ENCODE measurements at places on chromosomes 5 and 9. TPM values are rescaled to one million over a fixed set of nuclear protein-coding genes. Genes with fewer than 3 reads are reported as not detected.
A peak's percentile ranks its signal among the peaks of the same experiment; 100 is the strongest.

DENND1A gene
- 23.2 TPM for total RNA-seq

- no peak overlapping the region for H3K4me3 ChIP-seq
- no peaks in the 10 kb centered on the region for H3K36me3 ChIP-seq
- H3K4me1 ChIP-seq, result no peaks in the 10 kb centered on the region
- no peak overlapping the region for H3K27ac ChIP-seq
- DNase-seq, result no peak
- H3K27me3 ChIP-seq, result no peaks in the 10 kb centered on the region
Measured at GRCh38 chr9:36284226-36284625, 26.0 kb upstream of the GNE start.

DNA sequence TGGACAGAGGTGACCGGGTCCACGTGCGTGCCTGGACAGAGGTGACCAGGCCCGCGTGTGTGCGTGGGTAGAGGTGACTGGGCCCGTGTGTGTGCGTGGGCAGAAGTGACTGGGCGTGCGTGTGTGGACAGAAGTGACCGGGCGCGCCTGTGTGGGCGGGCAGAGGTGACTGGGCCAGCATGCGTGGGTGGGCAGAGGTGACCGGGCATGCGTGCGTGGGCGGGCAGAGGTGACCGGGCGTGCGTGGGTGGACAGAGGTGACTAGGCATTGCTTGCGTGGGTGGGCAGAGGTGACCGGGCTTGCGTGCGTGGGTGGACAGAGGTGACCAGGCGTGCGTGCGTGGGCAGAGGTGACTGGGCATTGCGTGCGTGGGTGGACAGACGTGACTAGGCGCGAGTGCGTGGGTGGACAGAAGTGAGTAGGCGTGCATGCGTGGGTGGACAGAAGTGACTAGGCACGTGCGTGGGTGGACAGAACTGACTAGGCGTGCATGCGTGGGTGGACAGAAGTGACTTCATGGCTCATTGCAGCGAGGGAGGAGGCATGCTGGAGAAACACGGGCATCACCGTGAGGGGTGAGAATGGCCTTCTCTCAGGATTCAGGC is 254.1 kb upstream of the IRX4 start:
- no peaks in the 10 kb centered on the region for H3K4me1 ChIP-seq
- no peaks in the 10 kb centered on the region for H3K36me3 ChIP-seq
- no peak for DNase-seq
- no peaks in the 10 kb centered on the region for H3K27me3 ChIP-seq

- DNase-seq, result no peak
- no peaks in the 10 kb centered on the region for H3K36me3 ChIP-seq
- no peak overlapping the region for H3K4me3 ChIP-seq
- peaks cover 3% of the 10 kb centered on the region for H3K4me1 ChIP-seq
- H3K27me3 ChIP-seq, result no peaks in the 10 kb centered on the region
Measured at GRCh38 chr5:116773926-116774325, 199.3 kb upstream of the SEMA6A start.

GRCh38 chr9:134554373-134555093 is 87.1 kb upstream of the COL5A1 start:
- peaks cover 18% of the 10 kb centered on the region for H3K4me1 ChIP-seq
- no peak overlapping the region for H3K4me3 ChIP-seq
- DNase-seq, result no peak
- peaks cover 58% of the 10 kb centered on the region for H3K27me3 ChIP-seq

DNA sequence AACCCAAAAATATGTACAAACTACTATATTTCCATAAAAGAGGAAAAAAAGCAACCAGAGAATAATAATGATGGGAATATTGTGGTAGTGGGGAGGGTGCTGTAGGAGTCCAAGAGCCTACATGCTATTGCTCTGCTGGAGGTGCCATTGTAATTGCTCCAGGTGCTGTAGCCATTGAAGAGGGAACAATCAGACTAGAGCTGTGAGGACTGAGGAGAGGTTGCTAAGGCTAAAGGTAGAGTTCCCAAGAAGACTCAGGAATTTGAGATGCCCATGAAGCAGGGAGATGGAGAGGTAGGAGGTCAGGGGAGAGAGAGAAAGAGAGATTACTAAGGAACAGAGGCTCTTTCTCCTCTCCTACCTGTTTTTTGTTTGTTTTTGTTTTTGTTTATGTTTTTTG is 394.0 kb downstream of the DMRTA1 start:
- no peaks in the 10 kb centered on the region for H3K36me3 ChIP-seq
- no peaks in the 10 kb centered on the region for H3K27me3 ChIP-seq
- no peak for DNase-seq
- H3K4me1 ChIP-seq, result no peaks in the 10 kb centered on the region
- H3K27ac ChIP-seq, result no peak overlapping the region

DNA sequence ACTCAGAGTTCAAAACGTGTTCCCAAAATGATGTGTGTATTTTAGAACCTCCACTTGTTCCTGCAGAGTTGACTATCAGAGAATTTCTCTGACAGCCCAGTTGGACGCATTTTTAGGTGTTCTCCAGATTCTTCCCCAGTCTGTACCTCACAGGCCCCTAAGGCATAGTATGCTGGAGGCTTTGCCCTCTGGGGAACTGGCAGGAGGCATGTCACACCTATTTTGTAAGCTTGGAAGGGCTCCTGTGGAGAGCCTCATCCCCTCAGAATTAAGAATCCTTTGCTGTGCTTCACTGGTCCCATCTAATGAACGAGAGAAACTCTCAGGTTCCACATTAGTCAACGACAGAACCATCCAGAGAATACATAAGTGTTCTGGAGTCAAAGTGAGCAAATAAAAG is 144.1 kb upstream of the SLC30A5 start:
- H3K27ac ChIP-seq, result no peak overlapping the region
- no peak for DNase-seq
- H3K4me3 ChIP-seq, result no peak overlapping the region
- peaks cover 4% of the 10 kb centered on the region for H3K4me1 ChIP-seq
- no peaks in the 10 kb centered on the region for H3K27me3 ChIP-seq

SPATA31D3 gene
- not detected for total RNA-seq

MVB12B gene
- 25.3 TPM for total RNA-seq

ZNF484 gene
- total RNA-seq, result 9.3 TPM

DNA sequence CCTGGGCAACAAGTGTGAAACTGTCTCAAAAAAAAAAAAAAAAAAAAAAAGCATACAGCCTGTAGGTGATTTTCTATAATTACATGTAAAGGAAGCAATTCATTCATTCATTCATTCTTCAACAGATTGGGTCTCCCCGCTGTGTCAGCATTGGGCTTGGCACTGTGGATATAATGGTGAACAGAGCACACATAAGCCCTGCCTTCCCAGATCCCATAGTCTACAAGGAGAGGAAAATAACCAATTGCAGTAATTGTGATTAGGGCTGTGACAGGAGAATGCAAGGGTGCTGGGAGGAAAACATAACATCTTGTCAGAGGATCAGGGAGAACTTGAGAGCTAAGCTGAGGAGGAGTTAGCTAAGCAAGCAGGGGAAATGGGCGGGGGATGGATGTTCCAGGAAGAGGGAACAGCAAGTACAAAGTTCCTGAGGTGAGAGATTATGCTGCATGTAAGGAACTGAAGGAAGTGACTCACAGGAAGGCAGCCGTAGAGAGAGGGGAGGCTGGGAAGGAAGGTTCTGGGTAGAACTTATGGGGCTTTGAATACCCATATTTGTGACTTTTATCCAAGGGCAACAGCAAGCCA is 24.0 kb upstream of the KLF9 start:
- H3K4me1 ChIP-seq, result peaks cover 51% of the 10 kb centered on the region
- H3K36me3 ChIP-seq, result no peaks in the 10 kb centered on the region
- H3K27me3 ChIP-seq, result no peaks in the 10 kb centered on the region
- no peak for DNase-seq
- H3K4me3 ChIP-seq, result no peak overlapping the region

GRCh38 chr9:136051453-136051836 is 43.6 kb downstream of the NACC2 start:
- peak overlapping the region; percentile 55 for H3K4me3 ChIP-seq
- no peak for DNase-seq
- peaks cover 21% of the 10 kb centered on the region for H3K27me3 ChIP-seq
- peaks cover 95% of the 10 kb centered on the region for H3K4me1 ChIP-seq
- H3K36me3 ChIP-seq, result peaks cover 37% of the 10 kb centered on the region

DNA sequence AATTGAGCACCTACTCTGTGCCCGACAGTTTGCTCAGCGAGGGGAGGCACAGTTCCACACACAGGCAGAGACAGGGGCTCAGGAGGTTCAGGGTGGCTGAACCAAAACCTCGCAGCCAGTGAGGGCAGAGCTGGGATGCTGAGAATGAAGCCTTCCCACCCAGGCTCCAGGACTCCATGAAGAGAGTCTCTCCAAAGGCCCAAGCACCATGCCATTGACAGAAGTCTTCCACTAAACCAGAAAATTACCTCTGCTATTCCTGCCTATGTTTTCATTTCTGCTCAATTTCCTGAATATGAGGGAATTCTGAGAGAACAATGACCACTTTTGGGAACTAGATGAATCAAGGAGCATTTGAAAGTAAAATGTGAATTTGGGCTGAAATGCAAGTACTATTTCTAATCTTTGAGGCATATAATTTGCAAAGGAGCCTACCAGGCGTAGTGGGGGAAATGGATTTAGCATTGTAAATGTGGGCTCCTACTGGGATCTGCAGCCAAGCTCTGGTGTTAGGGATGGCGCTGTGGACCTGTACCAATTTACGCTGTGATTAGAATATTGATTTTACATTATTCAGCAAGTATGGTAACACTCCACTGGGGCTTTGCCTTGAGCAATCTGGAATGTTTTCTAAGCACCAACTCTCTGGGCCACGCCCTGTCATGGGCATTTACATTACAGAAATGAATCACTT is 91.9 kb downstream of the DRD1 start:
- H3K27me3 ChIP-seq, result peaks cover 19% of the 10 kb centered on the region
- DNase-seq, result no peak
- H3K4me1 ChIP-seq, result no peaks in the 10 kb centered on the region
- H3K27ac ChIP-seq, result no peak overlapping the region
- H3K36me3 ChIP-seq, result no peaks in the 10 kb centered on the region
- H3K4me3 ChIP-seq, result no peak overlapping the region

- peaks cover 12% of the 10 kb centered on the region for H3K4me1 ChIP-seq
- H3K4me3 ChIP-seq, result no peak overlapping the region
- peak overlapping the region; percentile 60 for H3K27ac ChIP-seq
- no peak for DNase-seq
Measured at GRCh38 chr5:148912714-148913398, 86.4 kb downstream of the ADRB2 start.

ZDHHC11 gene
- 14.6 TPM for total RNA-seq

DNA sequence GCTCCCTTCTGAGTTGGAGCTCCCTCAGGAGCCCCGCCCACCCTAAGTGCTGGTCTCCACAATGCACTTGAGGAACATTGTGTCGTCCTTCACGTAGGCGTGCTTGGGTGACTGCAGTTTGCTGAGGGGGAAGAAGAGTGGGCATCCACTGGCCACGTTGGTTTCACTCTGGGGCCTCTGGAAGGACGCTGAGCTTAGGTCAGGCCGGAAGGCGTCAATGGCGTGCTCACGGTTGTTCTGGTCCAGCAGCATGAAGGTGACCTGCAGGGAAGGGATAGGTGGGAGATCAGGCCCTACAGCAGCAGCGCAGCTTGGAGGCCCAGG is 21.7 kb downstream of the TRAF1 start:
- H3K27me3 ChIP-seq, result no peaks in the 10 kb centered on the region

DNA sequence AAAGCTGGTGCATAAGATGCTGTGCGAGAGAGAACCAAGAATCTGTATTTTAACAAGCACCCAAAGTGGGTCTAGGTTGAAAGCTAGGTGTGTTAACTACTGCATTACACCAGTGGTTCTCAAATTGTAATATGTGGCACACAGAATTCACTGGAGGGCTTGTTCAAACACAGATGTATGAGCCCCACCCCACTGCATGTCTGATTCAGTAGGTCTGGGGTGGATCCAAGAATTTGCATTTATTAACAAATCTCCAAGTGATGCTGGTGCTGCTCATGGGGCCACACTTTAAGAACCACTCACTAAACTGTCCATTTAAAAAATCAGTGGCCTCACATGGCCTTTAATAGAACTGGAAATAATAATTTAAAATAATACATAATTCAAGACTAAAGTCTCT is 40.4 kb downstream of the LPAR1 start:
- H3K4me3 ChIP-seq, result no peak overlapping the region
- H3K27me3 ChIP-seq, result no peaks in the 10 kb centered on the region
- no peak for DNase-seq
- no peaks in the 10 kb centered on the region for H3K36me3 ChIP-seq
- H3K27ac ChIP-seq, result no peak overlapping the region

CENPP gene
- 8.4 TPM for total RNA-seq

LRRC14B gene
- total RNA-seq, result not detected

DNA sequence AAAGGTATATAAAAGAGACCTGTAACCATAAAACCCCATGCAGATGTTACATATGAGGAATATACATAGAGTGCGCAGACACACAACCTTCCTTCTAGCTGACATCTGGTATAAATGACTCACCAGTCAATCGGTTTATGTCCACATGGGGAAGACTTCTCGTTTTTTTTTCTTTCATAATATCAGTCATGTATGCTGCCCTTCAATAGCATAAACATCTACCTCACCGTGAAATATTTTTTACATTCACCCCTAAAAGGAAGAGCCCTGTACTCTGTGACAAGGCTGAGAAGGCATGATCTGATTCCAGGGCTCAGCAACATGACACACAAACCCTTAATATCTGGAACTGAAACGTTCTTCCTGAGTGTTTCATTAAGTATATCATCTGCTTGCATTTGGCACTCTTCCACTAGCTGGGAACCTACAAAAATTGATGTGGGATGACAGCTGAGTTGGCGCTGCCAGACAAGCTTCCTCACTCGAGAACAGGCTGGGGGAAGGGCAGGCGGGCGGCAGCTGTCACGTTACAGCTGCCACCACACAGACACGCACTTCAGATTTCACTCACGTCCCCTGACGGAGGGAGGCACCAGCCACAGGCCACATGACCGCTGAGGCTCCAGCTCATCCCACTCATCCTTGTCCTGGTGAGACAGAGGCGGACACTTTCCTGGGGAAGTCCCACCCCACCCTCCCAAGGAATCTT is 74.2 kb downstream of the SHB start:
- peak; percentile 88 for DNase-seq
- H3K36me3 ChIP-seq, result no peaks in the 10 kb centered on the region
- no peaks in the 10 kb centered on the region for H3K27me3 ChIP-seq
- no peak overlapping the region for H3K4me3 ChIP-seq

GRCh38 chr5:59813761-59814536 is 79.6 kb downstream of the PDE4D start:
- H3K36me3 ChIP-seq, result no peaks in the 10 kb centered on the region
- H3K27ac ChIP-seq, result no peak overlapping the region
- DNase-seq, result no peak

GRCh38 chr5:43649256-43649655 is 46.3 kb downstream of the NNT start:
- H3K27ac ChIP-seq, result no peak overlapping the region
- no peak overlapping the region for H3K4me3 ChIP-seq
- H3K36me3 ChIP-seq, result no peaks in the 10 kb centered on the region
- H3K27me3 ChIP-seq, result no peaks in the 10 kb centered on the region

LCN2 gene
- total RNA-seq, result 155 TPM

GRM6 gene
- not detected for total RNA-seq

GRCh38 chr9:85703398-85703797 is 38.4 kb downstream of the AGTPBP1 start:
- no peak overlapping the region for H3K27ac ChIP-seq
- DNase-seq, result no peak
- H3K36me3 ChIP-seq, result no peaks in the 10 kb centered on the region
- H3K4me3 ChIP-seq, result no peak overlapping the region
- H3K4me1 ChIP-seq, result peaks cover 24% of the 10 kb centered on the region
- H3K27me3 ChIP-seq, result no peaks in the 10 kb centered on the region

FAM221B gene
- not detected for total RNA-seq

RNF183 gene
- total RNA-seq, result not detected

Data from left lung (tissue), 14 donors.